G401 (cell line): ENCODE measurements at places on chromosomes 2 and 18. TPM values are rescaled to one million over a fixed set of nuclear protein-coding genes. Genes with fewer than 3 reads are reported as not detected.

The TEX44 gene
- total RNA-seq = not detected in 2 replicates

The NEDD4L gene
- total RNA-seq = 0.37 TPM in 1 of 2 replicates, not detected in the other

The KCNK3 gene
- total RNA-seq = not detected in 2 replicates

DNA sequence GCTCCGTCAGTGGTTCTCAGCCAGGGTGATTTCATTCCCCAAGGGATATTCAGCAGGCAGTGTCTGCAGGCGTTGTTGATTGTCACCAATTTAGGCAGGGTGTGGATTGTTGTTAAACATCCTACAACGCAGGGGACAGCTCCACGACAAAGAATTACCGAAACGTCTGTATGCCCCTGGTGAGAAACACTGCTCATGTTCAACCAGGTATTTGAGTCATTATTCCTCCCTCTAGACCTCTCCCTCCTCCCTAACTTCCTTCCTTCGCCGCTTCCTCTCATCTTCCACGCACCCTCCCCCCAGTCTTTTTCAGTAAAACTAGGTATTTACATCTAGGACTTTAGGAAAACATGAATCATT, 50.8 kb downstream of the NCK2 start:
- DNase-seq = no peak

- DNase-seq = no peak
Measured at GRCh38 chr2:100018341-100019193, 123.8 kb downstream of the AFF3 start.

GRCh38 chr2:190408538-190409271, 550 bp downstream of the MFSD6 start:
- peak; percentile 63 for DNase-seq

DNA sequence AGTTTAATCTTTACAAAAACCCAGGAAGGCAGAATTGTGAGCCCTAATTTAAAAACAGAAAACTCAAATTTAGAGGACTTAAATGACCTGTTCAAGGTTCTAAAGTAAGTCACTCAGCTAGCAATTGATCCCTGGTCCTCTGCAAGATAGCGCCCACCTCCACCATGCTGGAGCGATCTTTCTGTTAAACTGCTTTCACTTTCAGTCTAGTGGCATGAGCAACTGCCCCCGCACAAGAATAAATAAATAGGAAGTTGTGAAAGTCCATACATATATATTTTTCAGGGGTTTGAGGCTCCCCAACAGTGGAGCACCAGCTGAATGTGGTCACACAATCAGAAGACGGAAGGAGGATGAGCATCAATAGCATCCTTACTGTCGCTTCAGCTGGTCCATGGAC, 217.9 kb downstream of the NAPG start:
- no peak for DNase-seq

- DNase-seq = no peak
Measured at GRCh38 chr18:63590373-63590772, 3.2 kb downstream of the SERPINB13 start.

- no peak for DNase-seq
Measured at GRCh38 chr2:76688732-76689131, 833.4 kb downstream of the LRRTM4 start.

- DNase-seq = no peak
Measured at GRCh38 chr2:15931319-15931890, 8.9 kb upstream of the MYCN start.

DNA sequence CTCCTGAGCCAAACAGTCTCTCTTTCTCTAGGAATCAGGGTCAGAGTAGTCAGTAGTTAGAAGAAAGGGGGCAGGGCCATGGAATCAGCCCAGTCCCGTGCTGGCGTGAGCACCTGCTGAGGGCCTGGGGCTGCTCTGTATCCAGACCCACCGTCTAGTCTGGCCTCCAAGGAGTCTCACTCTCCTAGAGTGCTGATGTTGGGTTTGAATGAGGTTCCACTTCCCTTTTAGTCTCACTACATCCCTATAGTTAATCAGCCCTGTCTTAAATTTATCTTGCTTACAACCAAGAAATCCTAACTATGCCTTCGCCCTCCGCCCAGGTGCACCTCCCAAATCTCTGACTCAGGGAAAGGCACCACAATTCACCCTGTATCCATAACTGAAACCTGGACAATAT, 13.4 kb upstream of the KCTD1 start:
- no peak for DNase-seq

DNA sequence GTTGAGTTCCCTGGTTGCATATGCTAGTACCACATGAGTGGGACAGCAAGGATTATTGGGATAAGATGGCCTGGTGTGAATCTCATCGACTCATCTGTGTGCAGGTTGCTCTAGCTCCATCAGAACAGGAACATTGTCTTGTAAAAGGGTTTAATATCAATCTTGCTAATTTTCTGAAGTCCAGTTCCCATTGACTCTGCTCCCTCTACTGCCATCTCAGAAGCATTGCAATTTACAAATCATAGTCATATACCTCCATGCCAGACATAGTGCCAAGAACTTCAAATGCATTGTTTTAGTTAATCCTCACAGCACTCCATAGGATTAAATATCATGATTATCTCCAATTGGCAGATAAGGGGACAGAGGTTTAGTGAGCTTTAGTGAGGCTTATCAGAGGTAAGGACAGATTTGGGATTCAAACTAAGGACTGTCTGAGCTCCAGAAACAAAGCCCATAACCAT, 4.8 kb upstream of the STAT4 start:
- DNase-seq = peak; percentile 20

DNA sequence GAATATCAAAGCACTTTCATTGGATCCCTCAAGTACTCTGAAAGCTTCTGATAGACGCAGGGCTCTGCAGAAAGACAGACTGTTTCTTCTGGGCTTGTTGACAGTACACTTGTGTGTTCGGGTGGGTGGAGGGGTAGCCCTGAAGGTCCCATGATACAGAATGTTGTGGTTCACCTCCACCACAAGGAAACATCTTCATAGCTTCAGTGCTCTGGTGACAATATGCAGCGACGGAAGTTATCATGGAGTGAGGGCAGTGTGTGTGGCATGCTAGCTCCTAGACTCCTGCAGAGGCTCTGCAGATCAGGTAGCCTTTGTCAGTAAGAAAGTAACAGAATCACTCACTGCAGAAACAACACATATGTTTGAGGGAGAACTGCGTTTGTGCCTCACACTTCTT, 90.7 kb downstream of the MEIS1 start:
- no peak for DNase-seq

DNA sequence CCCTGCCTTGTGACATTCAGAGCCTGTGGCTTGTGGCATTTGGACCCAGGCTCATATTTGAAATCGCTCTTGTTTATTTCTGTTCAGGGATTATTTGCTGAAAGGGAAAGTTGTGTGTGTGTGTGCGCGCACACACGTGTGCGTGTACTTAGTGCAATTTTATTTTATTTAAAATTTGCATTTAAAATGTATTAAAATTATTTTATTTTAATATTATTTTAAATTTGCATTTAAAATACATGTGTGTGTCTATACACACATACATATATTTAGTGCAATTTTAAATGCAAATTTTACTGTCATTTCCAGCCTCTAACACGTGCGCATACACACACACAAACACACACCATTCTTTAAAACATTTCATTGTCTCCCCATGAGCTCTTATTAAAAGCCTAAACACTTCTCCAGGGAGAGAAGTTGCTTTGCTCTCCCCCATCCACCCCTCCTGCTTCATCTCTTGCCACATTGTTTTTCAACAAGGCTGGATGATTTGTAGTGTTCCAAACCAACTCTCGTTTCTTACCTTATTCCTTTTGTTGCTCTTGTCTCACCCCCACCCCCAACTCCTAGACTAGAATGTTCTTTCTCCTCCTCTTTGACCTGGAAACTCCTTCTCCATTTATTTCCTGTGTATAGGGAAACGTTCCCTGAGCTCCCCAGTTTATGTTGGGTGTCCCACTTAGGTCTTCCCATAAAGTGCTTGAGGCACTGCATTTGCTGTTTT, 3.8 kb upstream of the CCDC68 start:
- no peak for DNase-seq

GRCh38 chr2:26469092-26469710, 8.7 kb downstream of the OTOF start:
- peak; percentile 35 for DNase-seq

GRCh38 chr2:28970464-28971160, 10.5 kb upstream of the TOGARAM2 start:
- DNase-seq = no peak

GRCh38 chr2:82781176-82781915, 1677.7 kb downstream of the SUCLG1 start:
- DNase-seq = no peak

DNA sequence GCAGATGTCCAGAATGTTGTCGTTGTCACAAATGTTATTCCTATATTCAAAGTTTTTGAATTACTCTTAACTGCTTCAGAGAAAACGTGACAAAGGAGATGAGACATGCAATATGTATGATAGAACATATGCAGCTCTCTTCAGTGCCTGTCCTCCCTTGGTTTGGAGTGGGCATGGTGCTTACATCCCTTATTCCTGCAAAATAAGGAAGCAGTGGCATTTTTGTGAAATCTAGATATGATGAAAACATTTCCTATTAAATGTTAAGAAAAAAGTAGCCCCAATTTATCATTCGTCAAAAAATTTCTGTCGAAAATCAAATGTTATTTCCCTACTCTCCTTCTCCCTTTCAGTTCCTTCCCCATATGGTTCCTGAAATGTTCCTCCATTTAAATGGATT, 457.5 kb upstream of the FANCL start:
- no peak for DNase-seq
